H1 (cell line): ENCODE measurements at places on chromosomes 2 and 18. TPM values are rescaled to one million over a fixed set of nuclear protein-coding genes. Genes with fewer than 3 reads are reported as not detected.

GRCh38 chr2:237280939-237281338 is 133.0 kb downstream of the COL6A3 start:
- DNase-seq: no peak

DNA sequence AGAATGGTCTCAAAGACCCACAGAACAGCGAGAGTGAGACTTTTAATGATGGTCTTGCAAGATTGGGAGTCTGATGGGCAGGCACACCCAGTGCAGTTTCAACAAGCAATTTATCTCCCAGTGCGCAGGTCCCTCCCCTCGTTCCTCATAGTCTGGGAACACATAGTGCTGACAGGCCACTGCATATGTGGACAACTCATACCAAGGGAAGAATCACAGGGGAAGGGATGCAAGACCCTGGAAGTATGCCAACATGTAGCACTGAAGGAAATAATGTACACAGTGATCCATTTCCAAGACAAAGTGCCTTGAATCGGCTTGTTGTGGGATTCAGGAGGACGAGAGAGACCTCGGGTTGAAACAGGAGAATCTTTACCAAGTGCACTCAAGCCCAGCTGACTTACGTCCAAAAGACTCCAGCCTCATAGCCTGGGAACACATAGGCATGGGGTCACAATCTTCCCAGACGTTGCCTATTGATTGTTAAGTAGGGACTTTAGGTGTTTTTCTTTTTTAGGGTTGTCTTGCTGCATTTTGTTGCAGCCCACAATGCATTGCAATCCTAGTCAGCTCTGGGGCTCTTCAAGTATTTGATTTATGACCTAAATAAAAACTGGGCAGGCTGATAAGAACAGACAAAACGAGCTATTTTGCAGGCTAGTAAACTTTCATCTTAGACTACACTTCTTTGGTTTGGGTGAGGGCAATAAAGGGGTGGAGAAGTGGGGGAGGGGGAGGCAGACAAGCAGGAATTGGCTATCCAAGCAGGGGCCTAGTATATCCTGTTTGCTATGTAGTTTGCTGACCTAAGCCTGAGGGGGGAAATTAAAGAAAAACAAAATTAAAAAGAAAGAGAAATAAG is 24.7 kb upstream of the SERPINB5 start:
- no peak for DNase-seq

- DNase-seq: no peak
Observed at GRCh38 chr2:72132981-72133720, 14.5 kb downstream of the CYP26B1 start.

The UGT1A8 gene
- not detected in 2 replicates for total RNA-seq

The MC5R gene
- 0.31 and 0.37 TPM in 2 replicates for total RNA-seq

The KLHL29 gene
- 4.3 and 4.7 TPM in 2 replicates for total RNA-seq

GRCh38 chr18:8673256-8674209 is 31.8 kb upstream of the MTCL1 start:
- no peak for DNase-seq

DNA sequence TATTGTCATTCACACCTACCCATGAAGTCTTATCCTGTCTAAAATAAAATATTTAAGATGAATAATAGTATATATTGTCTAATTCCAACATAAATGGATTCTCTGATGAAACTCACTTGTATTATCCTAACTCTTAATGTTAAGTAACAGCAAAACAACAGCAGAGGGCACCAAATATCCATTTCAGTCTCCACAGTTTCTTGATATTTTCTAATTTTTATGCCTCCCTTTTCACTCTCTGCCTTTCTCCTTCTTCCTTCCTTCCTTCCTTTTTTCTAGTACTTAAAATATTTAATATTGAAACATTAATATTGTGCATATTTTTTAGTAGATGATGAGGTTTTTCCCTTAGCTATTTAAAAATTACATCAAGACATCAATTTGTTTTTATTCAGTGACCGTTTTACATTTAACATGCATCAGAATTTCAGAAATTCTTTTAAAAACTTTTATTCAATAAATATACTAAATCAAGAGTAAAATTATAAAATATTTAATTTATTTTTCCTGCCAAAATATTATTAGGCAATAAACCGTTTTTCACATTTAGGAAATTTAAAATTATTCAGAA is 97.6 kb downstream of the WDR7 start:
- no peak for DNase-seq

- peak; percentile 41 for DNase-seq
Observed at GRCh38 chr18:76420898-76421684, 74.0 kb downstream of the ZNF516 start.

GRCh38 chr2:24920098-24920808 is at the start of gene ADCY3:
ADCY3 (minus strand) TSS chr2:24920237; CDS start chr2:24918987, 1,250 bp downstream.
- peak; percentile 80 for DNase-seq

- no peak for DNase-seq
Observed at GRCh38 chr2:166239548-166239947, 111.7 kb upstream of the SCN1A start.

The GALNT5 gene
- 0.06 TPM in 1 of 2 replicates, not detected in the other for total RNA-seq

GRCh38 chr2:177254433-177255226 is 9.9 kb downstream of the NFE2L2 start:
- DNase-seq: peak; percentile 86

The MRPL19 gene
- 71.5 and 75.2 TPM in 2 replicates for total RNA-seq

DNA sequence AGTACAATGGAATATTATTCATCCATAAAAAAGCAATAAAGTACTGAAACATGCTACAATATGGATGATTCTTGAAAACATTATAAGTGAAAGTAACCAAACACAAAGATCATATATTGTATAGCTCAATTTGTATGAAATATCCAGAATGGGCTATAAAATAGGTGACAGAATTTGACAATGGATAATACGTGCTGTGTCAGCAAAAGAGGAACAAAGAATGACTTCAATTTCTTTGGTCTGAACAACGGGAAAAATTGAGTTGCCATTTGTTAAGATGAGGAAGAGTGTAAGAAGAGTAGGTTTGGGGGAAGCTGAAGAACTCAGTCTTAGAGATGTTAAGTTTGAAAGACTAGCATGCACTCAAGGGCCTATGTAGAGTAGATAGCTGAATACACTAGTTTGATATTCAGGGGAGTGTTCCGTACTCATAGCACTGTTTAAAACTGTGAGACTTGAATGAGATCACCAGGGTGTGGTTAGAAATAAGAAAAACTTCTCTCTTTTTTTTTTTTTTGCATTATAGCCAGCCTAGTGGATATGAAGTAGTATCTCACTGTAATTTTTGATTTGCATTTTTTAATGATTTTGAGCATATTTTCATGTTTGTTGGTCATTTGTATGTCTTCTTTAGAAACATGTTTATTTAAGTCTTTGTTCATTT is 213.6 kb downstream of the NR4A2 start:
- no peak for DNase-seq

GRCh38 chr2:24509425-24509824 is 18.4 kb downstream of the NCOA1 start:
- DNase-seq: no peak

The PLCD4 gene
- 0.50 and 0.61 TPM in 2 replicates for total RNA-seq

The CNTNAP5 gene
- 0.17 and 0.76 TPM in 2 replicates for total RNA-seq

The HIBCH gene
- 30.7 and 31.8 TPM in 2 replicates for total RNA-seq

The ADRA2B gene
- 6.5 and 6.6 TPM in 2 replicates for total RNA-seq
